ENCODE measurements at places on chromosomes 12 and 14. TPM values are rescaled to one million over a fixed set of nuclear protein-coding genes. Genes with fewer than 3 reads are reported as not detected.

GRCh38 chr12:7399089-7399488 is 44.9 kb downstream of the CD163L1 start:
- H3K36me3 ChIP-seq = no peaks in the 10 kb centered on the region
- no peak overlapping the region for H3K4me3 ChIP-seq
- no peak for DNase-seq
- no peak overlapping the region for H3K27ac ChIP-seq

- no peaks in the 10 kb centered on the region for H3K4me1 ChIP-seq
- H3K27ac ChIP-seq = no peak overlapping the region
- no peak overlapping the region for H3K4me3 ChIP-seq
- no peaks in the 10 kb centered on the region for H3K27me3 ChIP-seq
- no peaks in the 10 kb centered on the region for H3K36me3 ChIP-seq
Observed at GRCh38 chr14:59664741-59665140, 88.1 kb upstream of the CCDC175 start.

GRCh38 chr12:25996677-25997076 is 38.2 kb downstream of the RASSF8 start:
- H3K27ac ChIP-seq = no peak overlapping the region
- no peak for DNase-seq
- H3K27me3 ChIP-seq = no peaks in the 10 kb centered on the region
- H3K4me3 ChIP-seq = no peak overlapping the region
- H3K4me1 ChIP-seq = peaks cover 1% of the 10 kb centered on the region

DNA sequence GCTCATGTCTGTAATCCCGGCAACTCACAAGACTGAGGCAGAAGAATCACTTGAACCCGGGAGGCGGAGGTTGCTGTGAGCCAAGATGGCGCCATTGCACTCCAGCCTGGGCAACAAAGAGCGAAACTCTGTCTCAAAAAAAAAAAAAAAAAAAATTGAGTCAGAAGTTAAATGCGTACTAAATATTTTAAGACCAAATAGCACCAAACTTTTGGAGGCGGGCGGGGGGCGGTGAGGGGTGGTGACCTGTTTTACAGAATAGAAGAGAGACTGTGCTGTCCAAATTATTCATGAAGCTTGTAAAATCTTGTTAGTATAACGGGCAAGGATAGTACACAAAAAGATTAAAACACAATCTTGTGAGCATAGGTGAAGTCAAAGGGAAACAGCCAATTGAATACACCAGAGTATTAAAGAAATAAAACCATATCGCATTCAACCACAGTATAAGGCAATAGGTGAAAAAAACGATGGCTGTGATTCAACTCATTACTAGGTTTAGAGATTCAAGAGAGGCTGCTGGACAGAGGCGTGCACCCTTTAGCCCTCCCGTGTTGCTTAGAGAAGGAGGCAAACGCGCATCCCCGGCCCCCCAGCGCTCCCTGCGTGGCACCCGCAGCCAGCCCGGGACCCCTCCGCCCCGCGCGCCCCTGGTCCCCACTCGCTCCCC is 571 bp downstream of the ZNF891 start:
- H3K4me1 ChIP-seq = no peaks in the 10 kb centered on the region
- no peaks in the 10 kb centered on the region for H3K27me3 ChIP-seq
- H3K27ac ChIP-seq = peak overlapping the region; percentile 95
- H3K36me3 ChIP-seq = no peaks in the 10 kb centered on the region
- peak overlapping the region; percentile 80 for H3K4me3 ChIP-seq

GRCh38 chr14:23449314-23449713 is 13.9 kb upstream of the MYH7 start:
- no peaks in the 10 kb centered on the region for H3K4me1 ChIP-seq
- H3K27ac ChIP-seq = no peak overlapping the region
- H3K36me3 ChIP-seq = no peaks in the 10 kb centered on the region
- no peak for DNase-seq
- no peak overlapping the region for H3K4me3 ChIP-seq
- no peaks in the 10 kb centered on the region for H3K27me3 ChIP-seq

DNA sequence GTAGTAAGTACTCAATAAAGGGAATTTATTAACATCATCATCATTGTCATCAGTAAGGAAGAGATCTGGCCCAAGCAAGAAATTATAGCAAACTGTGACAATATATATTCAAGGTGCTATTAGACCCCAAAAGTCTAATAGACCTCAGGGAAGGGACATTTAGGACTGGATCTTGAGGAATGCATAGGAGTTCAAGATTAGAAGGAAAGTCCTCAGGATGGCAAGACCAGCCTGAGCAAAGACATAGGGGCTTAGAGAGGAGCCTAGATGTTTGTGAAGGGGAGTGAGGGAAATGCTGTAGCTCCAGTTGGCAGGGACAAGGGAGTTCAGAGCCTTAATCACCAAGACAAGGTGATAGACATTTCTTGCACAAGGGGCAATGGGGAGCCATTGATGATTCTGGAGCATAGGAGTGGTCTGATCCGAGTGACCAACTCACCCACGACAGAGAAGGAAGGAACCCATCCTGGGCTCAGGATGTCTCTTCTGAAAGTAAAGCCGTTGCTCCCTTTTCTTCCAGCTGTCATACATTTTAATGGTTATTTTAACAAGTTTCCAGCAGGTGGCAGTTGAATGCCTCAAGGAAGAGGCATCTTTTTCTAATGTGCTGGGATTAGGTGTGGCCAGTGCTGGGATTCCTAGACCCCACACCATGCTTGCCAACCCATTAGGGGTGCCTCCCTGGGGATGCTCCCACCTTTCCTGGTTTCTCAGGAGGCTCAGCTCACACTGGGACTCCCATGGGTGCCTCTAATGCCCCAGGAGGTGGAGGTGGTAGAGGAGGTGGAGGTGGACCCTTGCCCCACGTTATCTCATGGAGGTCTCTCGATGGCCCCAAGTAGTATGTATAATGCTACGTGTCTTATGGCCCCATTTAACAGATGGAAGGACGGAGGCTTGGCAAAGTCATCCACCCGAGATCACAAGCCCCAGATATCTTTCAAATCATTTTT is 37.8 kb downstream of the PHETA1 start:
- no peaks in the 10 kb centered on the region for H3K4me1 ChIP-seq
- no peaks in the 10 kb centered on the region for H3K36me3 ChIP-seq
- DNase-seq = no peak
- no peak overlapping the region for H3K27ac ChIP-seq

DNA sequence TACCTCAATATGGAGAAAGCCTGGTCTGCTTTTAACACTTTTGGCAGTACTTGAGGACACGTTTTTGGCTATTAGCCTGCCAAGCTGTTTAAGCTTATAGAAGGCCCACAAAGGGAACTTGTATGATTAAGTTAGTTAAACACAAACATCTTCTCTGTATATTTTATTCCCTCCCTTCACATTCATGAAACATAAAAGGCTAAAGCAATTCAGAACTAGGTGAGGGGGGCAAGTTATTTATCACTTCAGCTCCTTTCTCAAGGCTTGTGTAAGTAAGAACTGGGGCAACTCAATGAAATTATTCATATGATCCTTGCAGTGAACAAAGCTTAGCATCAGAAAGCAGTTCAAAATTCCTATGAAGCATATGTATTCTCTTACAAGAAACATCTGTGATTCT is 7.5 kb downstream of the PRICKLE1 start:
- no peak overlapping the region for H3K27ac ChIP-seq
- H3K4me3 ChIP-seq = no peak overlapping the region
- H3K27me3 ChIP-seq = no peaks in the 10 kb centered on the region
- DNase-seq = no peak
- H3K4me1 ChIP-seq = peaks cover 7% of the 10 kb centered on the region
- no peaks in the 10 kb centered on the region for H3K36me3 ChIP-seq

DNA sequence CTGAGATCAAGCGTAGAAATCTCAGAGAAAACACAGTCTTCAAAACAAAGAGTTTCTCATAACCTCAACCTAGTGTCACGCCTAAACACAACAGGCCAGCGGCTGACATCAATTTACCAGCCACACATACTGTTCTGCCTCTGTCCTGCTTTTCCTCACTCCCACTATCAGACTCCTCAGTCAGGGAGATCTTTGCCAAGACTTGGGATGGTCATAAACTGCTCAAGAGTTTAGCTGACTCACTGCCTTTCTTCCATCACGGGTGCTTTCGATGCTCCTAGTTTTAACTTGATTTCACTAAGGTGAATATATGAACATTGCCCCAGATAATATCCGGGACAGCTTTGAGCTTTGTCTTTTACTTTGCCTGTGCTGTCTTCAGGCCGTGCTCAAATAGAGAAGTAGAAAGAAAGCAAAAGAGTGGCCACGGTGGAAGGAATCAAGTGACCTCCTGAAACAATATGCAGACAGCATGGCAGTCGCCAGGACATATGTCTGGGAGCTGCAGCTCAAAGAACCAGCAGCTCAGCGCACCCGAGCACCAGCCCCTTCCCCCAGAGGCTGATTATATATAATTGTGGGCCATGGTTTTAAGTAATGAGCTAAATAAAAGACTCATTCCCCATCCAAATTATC is 12.1 kb downstream of the MDM1 start:
- H3K27me3 ChIP-seq = no peaks in the 10 kb centered on the region
- H3K36me3 ChIP-seq = no peaks in the 10 kb centered on the region
- peak; percentile 30 for DNase-seq

DNA sequence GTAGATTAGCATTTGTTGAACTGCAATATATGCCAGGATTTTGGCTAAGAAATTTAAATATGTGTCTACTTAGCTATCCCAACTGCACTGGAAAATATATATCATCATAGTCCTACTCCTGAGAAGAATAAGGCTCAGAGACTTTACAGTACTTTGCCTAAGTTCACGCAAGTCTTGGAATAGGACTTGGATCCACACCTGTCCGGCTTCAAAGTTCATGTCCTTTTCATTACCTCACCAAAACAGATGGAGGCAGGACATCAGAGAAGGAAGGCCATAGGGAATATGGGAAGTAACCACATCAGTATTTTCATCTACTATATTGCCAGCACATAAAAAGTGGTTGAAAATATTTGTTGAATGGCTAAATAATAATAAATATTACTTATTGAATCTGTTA is 358.5 kb downstream of the PRKD1 start:
- no peak overlapping the region for H3K4me3 ChIP-seq
- no peak overlapping the region for H3K27ac ChIP-seq
- no peaks in the 10 kb centered on the region for H3K27me3 ChIP-seq
- H3K36me3 ChIP-seq = no peaks in the 10 kb centered on the region
- H3K4me1 ChIP-seq = no peaks in the 10 kb centered on the region

DNA sequence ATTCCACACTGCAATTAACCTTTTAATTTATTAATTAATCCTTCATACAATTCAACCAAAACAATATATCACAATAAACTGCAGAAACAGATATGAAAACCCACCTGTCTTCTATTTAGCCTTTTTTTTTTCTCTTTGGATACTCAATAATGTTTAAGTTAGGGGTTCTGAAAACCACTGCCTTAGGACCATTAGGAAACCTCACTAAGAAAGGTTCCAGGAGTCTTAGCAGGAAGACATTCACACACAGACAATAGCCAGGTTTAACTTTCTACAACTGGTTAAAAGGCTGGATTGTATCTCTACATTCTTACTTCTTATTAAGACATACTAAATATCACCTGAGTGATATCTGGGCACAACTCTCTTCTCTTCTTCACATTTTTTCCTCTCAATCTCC is 3.3 kb downstream of the SEC23A start:
- no peak overlapping the region for H3K27ac ChIP-seq
- H3K4me3 ChIP-seq = no peak overlapping the region
- H3K36me3 ChIP-seq = no peaks in the 10 kb centered on the region
- peaks cover 2% of the 10 kb centered on the region for H3K4me1 ChIP-seq
- no peaks in the 10 kb centered on the region for H3K27me3 ChIP-seq

GRCh38 chr12:122333142-122334087 is 67.1 kb upstream of the VPS33A start:
- DNase-seq = no peak
- no peaks in the 10 kb centered on the region for H3K36me3 ChIP-seq
- H3K27me3 ChIP-seq = no peaks in the 10 kb centered on the region
- H3K27ac ChIP-seq = no peak overlapping the region
- no peaks in the 10 kb centered on the region for H3K4me1 ChIP-seq

DNA sequence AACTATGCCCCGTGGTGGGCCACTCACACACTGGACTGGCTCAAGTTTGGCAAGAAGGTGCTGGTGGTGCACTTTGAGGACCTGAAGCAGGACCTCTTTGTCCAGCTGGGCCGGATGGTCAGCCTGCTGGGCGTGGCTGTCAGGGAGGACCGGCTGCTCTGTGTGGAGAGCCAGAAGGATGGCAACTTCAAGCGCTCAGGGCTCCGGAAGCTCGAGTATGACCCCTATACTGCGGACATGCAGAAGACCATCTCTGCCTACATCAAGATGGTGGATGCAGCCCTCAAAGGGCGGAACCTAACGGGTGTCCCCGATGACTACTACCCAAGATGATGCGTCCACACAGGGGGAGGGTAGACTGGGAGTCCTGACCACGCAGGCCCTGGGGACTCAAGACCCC is 91.1 kb downstream of the CMKLR1 start:
- no peaks in the 10 kb centered on the region for H3K27me3 ChIP-seq
- no peaks in the 10 kb centered on the region for H3K4me1 ChIP-seq
- H3K4me3 ChIP-seq = no peak overlapping the region
- no peak overlapping the region for H3K27ac ChIP-seq
- no peak for DNase-seq

GRCh38 chr12:26195641-26196420 is 458 bp downstream of the SSPN start:
- H3K4me3 ChIP-seq = peak overlapping the region; percentile 59
- peak overlapping the region; percentile 72 for H3K27ac ChIP-seq
- no peaks in the 10 kb centered on the region for H3K27me3 ChIP-seq

GRCh38 chr12:130124605-130125244 is 37.5 kb upstream of the FZD10 start:
- DNase-seq = no peak
- H3K36me3 ChIP-seq = no peaks in the 10 kb centered on the region
- H3K27me3 ChIP-seq = no peaks in the 10 kb centered on the region
- H3K4me3 ChIP-seq = no peak overlapping the region

GRCh38 chr14:40850191-40850590 is 756.5 kb upstream of the LRFN5 start:
- H3K4me1 ChIP-seq = no peaks in the 10 kb centered on the region
- no peak overlapping the region for H3K27ac ChIP-seq
- H3K4me3 ChIP-seq = no peak overlapping the region
- no peak for DNase-seq

- H3K4me1 ChIP-seq = no peaks in the 10 kb centered on the region
- no peaks in the 10 kb centered on the region for H3K27me3 ChIP-seq
- H3K36me3 ChIP-seq = no peaks in the 10 kb centered on the region
- DNase-seq = no peak
- no peak overlapping the region for H3K4me3 ChIP-seq
Observed at GRCh38 chr12:51600721-51601120, 9.7 kb downstream of the SCN8A start.

GRCh38 chr14:75876530-75876929 is 105.3 kb downstream of the TGFB3 start:
- no peak overlapping the region for H3K4me3 ChIP-seq
- DNase-seq = no peak
- H3K4me1 ChIP-seq = no peaks in the 10 kb centered on the region
- no peaks in the 10 kb centered on the region for H3K27me3 ChIP-seq

- H3K4me3 ChIP-seq = no peak overlapping the region
- no peaks in the 10 kb centered on the region for H3K36me3 ChIP-seq
- DNase-seq = no peak
- H3K27me3 ChIP-seq = no peaks in the 10 kb centered on the region
- no peaks in the 10 kb centered on the region for H3K4me1 ChIP-seq
Observed at GRCh38 chr12:81809829-81810595, 50.9 kb upstream of the PPFIA2 start.

Gene TEX22
- total RNA-seq = 2.6 TPM

Gene CACNA2D4
- total RNA-seq = 5.0 TPM

Gene WBP11
- total RNA-seq = 56.0 TPM

Gene CORO1C
- 125 TPM for total RNA-seq

Gene TMEM132C
- total RNA-seq = 9.4 TPM

Gene PLD4
- 2.8 TPM for total RNA-seq

Gene IRAK3
- 9.8 TPM for total RNA-seq

Gene RBM25
- 58.1 TPM for total RNA-seq

Gene PRKAG1
- total RNA-seq = 48.6 TPM

Measured in ovary (tissue), 10 donors.